ENCODE measurements at places on chromosomes 11 and 22.

GRCh38 chr11:119091178-119091577, 6.5 kb downstream of the HMBS start:
- no peak for DNase-seq

GRCh38 chr22:31119026-31119717, 3.6 kb upstream of the INPP5J start:
- no peak for DNase-seq

DNA sequence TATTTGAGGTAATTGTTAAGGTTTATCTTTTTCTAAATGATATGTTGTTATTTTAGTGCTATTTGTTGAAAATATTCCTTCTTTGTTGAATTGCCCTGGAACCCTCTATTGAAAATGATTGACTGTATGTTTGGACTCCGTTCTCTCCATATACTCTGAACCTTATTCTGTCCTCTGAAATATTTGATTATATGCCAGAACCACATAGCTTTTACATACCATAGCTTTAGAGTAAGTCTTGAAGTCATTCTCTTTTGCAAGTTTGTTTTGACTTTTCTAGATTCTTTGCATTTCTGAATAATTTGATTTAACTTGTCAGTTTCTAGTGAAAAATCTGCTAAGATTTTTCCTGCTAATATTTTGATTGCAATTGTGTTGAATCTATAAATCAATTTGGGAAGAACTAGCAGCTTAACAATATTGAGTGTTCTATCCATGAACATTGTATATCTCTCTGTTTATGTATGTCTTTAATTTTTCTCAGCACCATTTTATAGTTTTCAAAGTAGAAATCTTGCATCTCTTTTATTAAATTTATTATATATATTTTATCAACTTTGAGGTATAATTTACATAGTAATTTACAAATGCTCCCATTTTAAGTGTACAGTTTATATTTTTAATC, 51.7 kb upstream of the PITPNB start:
- DNase-seq = no peak

- DNase-seq = no peak
These were observed 29.3 kb downstream of the OR8B12 start for GRCh38 chr11:124514131-124514530.

- no peak for DNase-seq
These were observed 4.6 kb downstream of the MALAT1 start for GRCh38 chr11:65503368-65503948.

DNA sequence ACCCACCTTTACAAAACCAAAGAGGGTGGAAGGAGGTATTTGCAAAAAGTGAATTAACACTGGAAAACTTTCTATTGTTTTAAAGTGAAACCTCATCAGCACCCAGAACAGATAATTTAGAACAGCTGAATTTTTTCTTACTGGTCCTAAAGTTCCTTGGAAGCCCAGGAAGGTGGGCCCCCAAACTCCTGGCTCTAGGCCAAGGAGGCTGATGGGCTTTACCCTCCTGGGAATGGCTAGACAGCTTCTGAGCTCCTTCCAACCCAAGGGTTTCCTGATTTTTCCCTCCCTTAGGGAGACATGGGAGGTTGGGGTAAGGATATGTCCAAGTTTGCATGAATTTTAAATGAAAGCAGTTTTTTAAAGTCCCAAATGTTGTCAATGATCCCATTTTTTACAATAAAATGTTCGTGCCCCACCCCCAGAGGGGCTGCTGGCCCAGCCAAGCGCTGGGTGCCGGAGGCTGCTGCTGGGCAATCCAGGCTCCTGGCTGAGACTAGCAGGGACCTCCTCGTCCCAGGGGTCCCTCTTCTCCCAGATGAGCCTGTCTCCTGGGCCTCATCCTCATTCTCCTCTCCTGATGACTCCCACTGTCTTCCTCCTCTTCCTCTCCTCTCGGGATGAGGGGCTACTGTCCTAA, 28.4 kb downstream of the RELT start:
- DNase-seq = no peak

DNA sequence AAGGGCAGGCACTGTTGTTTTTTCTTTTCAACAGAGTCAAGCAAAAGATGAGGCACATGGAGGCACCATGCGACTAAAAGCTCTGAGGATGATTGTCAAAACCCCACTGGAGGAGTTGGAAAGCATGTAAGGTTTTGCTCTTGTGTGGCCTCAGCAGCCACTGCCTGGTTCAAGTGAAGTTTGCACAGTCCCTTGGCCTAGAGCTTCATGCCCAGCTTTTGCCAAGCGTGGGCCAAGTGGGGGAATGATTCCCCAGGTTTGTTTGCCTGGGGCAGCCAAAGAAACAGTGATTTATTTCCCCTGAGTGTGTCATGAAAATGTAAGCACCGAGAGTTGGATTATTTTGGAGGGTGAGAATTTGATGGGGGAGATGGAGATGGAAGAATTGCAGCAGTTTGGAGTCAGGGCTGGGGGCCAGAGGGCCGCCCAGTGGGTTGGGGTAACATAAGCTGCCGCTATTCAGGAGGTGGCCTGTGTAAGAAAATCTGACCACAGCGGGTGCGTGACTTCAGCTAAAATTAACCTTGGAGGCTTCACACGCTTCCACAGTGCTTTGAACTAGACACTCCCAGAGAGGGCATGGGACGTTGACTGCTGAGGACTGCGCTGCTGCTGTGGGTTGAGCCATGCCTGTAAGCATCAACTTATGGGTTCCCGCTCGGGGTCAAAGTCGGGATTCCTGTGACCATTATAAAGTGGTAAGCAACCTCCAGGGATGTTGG, 100.7 kb downstream of the NAV2 start:
- no peak for DNase-seq

- no peak for DNase-seq
These were observed 5.6 kb downstream of the PLA2G3 start for GRCh38 chr22:31134688-31135087.

DNA sequence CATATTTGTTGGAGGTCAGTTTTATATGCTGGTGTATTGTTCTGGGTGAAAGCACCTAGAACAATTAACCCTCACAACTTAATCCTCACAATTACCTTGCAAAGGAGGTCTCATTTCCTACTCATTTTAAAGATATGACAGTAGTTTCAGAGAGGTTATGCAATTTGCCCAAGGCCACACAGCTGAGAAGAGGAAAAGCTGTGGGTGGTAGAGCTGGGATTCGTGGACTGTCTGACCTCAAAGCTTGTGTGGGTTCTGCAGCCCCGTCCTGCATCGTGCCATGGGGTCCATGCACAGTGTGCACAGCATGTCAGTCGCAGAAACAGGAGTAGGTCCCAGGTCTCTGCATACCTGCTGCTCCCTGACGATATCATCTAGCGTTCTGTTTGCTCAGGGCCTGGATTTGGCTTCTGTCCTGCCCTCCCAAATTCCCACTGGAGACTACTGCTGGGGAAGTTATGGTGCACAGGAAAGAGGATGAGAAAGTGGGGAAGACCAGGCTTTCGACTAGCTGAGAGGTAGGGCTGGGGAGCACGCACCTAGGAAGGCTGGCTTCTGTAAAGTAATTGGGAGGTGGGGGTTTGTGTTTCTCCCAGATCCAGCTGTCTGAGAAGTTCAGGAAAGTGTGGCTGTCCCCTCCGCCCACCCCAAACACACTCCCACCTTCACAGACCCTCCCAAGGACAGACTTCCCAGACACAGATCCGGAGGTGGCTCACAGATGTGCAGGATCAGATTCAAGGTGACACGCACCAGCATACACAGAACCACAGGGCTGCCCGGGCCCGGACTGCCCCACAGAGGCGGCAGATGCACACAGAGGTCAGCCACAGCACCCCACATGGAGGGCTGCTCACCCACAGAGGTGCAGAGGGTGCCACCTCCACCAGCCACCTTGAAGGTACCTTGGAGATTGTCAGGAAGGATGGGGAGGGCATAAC, 2.0 kb downstream of the BACE1 start:
- DNase-seq = peak; percentile 35

DNA sequence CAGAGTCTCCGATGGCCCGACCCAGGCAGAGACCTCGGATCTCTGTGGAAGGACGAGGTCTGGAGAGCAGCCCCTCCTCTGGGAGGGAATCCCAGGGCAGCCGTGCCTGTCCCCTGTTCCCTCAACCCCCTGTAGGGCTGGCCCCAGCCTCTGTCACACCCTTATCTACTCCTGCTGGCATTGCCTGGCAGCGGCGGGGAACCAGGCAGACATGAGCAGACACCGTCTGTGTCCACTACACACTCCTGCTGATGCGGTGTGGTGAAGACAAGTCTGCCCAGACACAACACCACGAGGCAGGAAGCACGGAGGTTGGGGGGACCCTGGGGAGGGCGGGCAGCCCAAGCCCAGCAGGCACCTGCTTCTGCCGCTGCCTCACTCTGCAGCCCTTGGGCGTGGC, 52.5 kb upstream of the A4GALT start:
- DNase-seq = no peak

DNA sequence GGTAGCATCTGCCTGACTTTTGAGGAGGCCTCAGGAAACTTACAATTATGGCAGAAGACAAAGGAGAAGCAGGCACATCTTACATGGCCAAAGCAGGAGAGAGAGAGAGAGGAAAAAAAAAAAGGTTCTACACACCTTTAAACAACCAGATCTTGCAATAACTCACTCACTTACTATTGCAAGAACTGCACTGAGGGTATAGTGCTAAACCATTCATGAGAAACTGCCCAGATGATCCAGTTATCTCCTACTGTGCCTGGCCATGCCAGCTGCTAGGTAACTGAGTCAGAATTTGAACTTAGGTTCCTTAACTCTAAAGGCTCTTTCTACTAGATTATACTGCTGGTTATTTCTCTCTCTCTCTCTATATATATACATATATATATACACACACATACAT, 7.3 kb downstream of the HORMAD2 start:
- no peak for DNase-seq

- DNase-seq = peak; percentile 17
These were observed 39.3 kb downstream of the NF2 start for GRCh38 chr22:29642694-29643093.

DNA sequence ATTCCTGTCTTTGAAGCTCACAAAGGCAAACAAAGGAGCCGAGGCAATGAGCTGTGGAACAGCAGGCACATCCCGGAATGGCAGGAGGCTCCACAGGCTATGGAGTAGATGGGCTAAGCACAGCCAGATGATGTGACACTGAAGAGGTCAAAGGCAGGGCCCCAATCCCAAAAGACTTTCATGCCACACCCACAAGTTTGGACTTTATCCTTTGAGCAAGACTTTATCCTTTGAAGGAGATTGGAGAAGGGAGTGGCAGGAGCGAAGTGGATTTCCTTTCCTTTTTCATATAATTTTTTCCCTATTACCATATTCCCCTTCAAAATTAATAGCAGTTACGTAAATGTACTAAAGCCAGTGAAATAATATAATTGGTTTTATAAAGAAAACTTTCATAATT, 379.4 kb downstream of the CADM1 start:
- no peak for DNase-seq

DNA sequence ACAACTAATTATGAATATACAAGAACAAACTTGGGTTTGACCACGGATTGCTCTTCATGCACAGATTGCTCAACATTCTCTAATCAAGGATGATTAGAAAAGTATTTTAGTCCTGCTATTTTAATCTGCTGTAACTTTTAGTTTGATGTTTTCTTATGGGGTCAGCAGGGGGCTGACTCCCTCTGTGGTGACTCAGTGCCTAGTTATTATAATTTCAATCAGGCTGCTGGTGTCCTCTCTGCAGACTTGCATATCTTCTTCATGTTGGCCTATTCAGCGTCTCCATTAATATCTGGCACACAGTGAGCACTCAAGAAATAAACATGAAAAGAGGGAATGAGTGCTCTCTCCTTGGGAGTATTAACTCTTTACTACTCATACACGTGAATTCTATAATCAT, 223.8 kb upstream of the DDI1 start:
- DNase-seq = no peak

- no peak for DNase-seq
These were observed 385.5 kb downstream of the OPCML start for GRCh38 chr11:133146697-133147306.

DNA sequence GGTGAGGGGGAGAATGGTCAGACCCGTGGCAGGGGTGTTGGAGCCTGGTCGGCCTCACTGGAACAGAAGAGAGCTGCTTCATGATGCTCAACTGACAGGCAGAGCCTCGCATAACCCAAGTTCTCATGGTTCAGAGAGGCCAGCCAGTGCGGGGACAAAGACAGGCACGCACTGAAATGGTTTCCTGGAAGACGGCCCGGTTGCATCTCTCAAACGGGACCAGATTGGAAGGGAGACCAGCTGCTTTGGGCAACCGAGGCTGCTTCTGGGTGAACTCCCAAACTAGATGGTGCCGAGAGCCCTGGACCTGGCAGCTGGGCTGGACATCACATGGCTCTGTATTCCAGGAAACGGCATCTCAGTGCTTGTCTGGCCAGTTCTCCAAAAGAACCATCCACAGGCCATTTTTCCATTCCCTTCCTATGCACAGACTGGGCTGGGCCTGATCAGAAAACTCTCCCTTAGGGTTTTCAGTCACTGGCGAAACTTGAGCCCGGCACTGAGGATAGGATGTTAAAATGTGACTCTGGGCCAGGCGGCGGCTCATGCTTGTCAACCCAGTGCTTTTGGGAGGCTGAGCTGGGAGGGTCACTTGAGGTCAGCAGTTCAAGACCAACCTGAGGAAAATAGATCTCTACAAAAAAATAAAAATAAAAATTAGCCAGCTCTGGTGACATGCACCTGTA, 80.1 kb upstream of the PRODH start:
- DNase-seq = no peak

DNA sequence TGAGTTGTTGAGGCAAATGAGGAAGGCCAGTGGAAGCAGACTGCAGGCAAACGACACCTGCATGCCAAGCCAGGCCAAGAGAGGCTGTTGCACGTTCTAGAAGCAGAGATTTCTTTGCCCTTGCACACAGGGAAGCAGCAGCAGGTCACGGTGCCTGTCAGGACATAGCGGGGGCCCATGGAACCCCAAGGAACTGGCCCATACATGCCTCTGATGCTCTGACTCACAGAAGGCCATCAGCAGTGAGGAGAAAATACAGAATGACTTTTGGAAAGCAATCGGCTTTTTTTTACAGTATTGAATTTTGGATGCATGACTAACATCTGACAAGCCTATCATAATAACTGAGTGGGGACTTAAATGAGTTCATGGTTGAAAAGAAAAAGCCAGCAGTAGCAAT, 123.9 kb downstream of the MPPED1 start:
- no peak for DNase-seq

GRCh38 chr22:31830721-31831070, 76.9 kb downstream of the DEPDC5 start:
- no peak for DNase-seq

- DNase-seq = no peak
These were observed 344.2 kb downstream of the SHANK2 start for GRCh38 chr11:70908223-70908622.

- DNase-seq = no peak
These were observed 11.3 kb downstream of the CKAP5 start for GRCh38 chr11:46834821-46835220.

DNA sequence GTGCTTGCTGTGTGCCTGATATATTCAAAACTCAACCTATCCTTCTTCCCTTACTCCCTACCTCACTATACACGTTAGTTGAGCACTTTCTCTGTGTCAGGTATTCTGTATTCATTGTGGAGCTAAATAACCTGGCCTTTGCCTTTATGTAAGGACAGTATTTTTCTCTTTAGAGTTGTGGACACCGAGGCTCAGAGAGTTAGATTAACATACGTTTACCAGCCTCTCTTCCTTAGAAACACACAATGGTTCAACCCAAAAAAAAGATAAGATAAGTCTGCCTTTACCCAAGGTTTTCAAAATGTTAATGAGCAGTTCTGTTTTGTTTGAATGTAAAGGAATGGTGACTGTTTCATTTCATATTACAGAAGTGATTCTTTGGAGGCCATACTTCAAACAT, 45.0 kb downstream of the CBL start:
- no peak for DNase-seq

GRCh38 chr22:45278125-45278524, 6.6 kb upstream of the UPK3A start:
- no peak for DNase-seq
